ENCODE measurements at places on chromosomes 4 and X.

DNA sequence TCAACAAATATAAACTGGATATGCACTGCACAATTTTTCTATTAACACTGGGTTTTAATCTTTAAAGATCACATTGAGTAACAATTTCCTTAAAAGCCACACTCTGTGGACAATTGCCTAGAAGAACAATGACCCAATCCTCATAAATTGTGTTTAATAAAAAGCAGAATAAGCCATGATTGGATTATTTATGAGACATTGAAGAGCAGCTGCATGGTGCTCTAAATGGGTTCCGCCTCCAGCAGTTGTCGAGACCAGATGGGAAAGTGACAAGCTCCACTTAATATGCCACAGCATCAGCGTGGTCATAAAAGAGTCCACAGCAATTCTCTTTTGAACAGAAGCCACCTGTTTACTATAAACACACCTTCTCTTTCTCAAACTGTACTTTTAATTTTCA lies 635.2 kb upstream of the FRG1 start:
- no peak for DNase-seq

- no peak for DNase-seq
Observed at GRCh38 chr4:73213916-73214653, 44.5 kb downstream of the ANKRD17 start.

GRCh38 chrX:49120091-49120490 lies 3.4 kb downstream of the GPKOW start:
- no peak for DNase-seq

DNA sequence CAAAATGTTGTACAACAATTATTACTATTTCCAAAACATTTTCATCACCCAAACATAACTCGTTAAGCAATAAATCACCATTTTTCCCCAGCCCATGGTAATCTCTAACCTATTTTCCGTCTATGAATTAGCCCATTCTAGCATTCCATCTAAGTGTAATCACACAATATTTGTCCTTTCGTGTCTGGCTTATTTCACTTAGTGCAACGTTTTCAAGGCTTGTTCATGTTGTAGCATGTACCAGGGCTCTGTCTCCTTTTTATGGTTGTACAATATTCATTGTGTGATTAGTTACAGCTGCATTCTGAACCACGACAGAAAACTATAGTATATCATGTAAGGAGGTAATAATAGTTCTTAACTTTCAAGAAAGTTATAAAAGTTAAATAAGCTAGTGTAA lies 656.0 kb upstream of the HS3ST1 start:
- DNase-seq, result no peak

DNA sequence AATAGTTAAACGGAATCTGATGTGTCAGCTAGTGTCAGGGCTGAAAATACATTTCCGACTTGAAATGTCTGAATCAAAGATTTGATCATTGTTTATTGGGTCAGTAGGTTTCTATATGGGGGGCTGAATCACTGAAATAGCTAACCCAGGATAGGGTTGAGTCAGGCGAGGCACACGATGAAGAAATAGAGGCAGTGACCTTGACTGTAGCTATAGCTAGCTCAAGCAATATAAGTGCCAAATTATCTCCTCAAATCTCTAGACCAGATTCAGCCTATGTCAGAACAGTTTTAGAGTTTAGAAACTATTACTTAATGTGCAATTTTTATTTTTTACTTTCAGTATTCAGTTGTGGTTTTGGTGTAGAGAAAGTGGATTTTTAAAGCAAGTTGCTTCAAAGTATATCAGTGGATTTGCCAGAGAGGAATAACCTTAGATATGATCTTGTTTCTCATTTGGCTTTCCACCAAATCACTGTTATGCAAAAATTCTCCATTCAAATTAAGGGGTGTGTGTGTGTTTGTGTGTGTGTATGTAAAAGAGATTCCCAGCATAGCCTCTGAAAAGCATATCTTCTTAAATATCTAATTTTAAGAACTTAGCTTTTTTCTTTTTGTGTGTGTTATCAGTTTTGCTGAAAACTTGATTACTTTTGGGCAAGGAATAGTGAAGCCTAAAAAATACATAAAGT lies 100.3 kb upstream of the RPL34 start:
- no peak for DNase-seq

DNA sequence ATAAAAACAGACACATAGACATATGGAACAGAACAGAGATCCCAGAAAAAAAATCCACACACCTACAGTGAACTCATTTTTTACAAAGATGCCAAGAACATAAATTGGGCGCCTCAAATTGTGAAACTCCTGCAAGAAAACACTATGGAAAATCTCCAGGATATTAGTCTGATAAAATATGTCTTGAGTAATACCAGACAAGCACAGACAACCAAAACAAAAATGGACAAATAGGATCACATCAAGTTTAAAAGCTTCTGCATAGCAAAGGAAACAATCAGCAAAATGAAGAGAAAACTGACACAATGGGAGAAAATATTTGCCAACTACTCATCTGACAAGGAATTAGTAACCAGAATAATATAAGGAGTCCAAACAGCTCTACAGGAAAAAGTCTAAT lies 337.3 kb upstream of the DIPK2B start:
- DNase-seq, result no peak

GRCh38 chrX:110055616-110056015 lies 52.7 kb downstream of the TMEM164 start:
- no peak for DNase-seq
